ENCODE measurements at places on chromosomes 4 and X.

DNA sequence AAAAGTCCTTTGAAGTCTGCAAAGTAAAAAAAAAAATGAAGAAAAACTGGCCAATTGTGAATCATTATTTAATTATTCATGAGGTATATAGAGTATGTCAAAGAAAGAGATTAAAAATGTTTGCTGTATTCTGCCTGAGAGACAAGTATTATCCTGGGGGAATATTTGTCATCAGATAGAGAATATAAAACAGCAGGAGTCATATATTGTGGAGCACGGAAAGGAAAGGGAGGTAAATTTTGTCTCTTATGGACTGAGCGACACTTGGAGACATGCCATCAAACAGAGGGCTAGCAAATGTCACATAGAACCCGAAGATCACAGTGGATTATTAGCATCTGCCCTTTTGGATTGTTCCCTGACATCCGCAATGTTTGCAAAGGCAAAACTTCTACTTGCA is 39.2 kb upstream of the FAT1 start:
- DNase-seq = no peak

DNA sequence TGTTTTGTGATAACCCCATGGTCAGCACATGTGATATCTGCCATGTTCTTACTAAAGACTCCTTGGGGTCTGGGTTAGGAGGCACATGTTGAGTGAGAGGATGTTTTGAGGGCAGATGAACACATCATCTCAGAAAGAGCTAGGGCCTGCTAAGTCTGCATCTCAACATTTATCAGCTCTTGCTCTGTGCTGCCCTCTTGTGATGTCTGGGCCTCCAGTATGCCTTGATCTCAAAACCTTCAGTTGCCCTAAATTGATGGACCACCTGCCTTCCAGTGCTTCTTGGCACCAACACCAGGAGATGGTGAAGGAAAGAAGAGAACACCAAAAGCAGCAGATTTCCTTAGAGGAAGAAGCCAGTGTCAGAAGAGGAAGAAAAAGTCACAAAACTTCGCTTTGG is 22.5 kb downstream of the MID1 start:
- DNase-seq = no peak

- no peak for DNase-seq
These were observed 94.7 kb upstream of the NAP1L5 start for GRCh38 chr4:88792268-88792781.

- DNase-seq = no peak
These were observed 108.6 kb upstream of the NDST4 start for GRCh38 chr4:115222061-115222460.

- DNase-seq = no peak
These were observed 48.2 kb upstream of the GC start for GRCh38 chr4:71832049-71832448.

DNA sequence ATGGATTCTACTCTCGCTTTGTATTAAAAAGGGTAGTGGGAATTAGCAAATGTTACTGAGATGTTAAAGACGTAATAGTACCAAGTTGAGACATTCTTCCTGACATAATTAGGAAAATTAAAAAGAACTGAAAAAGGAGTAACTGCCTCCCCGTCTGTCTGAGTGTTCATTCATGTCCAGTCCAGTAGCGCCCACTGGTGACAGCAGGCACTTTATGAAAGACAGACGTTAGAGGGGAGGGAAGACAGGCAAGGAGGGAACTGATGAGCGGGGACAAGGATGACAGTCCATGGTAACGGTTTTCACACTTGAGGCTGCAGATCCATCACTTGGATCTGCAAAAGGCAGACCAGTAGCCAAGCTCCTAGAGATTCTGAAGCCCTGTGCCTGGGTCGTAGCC is 326.7 kb downstream of the STK32B start:
- no peak for DNase-seq

DNA sequence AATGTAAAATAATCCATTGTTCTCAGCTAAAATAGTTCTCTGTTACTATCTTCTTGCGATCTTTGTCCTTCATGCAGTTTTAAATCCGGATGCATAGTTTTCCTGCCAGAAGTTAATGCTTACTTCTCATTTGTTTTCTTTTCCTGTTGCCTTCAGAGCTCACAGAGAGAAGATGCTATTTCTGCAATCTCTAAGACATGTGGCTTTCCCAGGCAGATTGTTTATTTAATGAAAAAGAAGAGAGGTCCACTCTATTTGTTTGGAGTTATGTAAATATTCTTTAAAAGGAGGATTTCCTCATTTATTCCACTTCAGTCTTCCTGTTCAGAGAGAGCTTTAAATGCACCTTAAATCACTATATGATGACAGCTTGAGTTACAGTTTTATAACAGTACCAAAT is 39.3 kb upstream of the HPGD start:
- no peak for DNase-seq

- DNase-seq = peak; percentile 33
These were observed 739 bp downstream of the LARP1B start for GRCh38 chr4:128061566-128062536.

- no peak for DNase-seq
These were observed 433.0 kb downstream of the PCDH10 start for GRCh38 chr4:133581996-133582619.

- DNase-seq = no peak
These were observed 822.1 kb upstream of the GALNTL6 start for GRCh38 chr4:170990989-170991589.

GRCh38 chrX:13285693-13286092 is 34.2 kb downstream of the ATXN3L start:
- DNase-seq = no peak

- DNase-seq = no peak
These were observed 53.0 kb upstream of the NKX1-1 start for GRCh38 chr4:1459081-1459721.

DNA sequence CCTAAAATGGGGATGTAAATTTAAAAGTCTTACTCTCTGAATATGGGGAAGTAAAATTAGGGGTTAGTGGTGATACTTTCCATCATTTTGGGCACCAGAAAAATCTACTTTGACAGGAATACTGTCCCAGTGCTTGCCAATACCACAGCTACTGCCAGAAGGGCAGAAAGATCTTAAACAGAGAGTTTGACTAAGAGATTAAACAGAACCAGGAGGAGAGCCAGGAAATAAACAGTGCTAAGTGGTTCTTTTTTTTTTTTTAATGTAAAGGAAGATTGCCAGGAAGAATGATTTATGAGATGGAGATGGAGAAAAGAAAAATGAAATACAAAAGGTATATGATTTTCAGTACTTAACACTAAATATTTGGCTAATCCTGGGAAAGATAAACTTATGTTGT is 126.8 kb downstream of the RTL3 start:
- DNase-seq = no peak

DNA sequence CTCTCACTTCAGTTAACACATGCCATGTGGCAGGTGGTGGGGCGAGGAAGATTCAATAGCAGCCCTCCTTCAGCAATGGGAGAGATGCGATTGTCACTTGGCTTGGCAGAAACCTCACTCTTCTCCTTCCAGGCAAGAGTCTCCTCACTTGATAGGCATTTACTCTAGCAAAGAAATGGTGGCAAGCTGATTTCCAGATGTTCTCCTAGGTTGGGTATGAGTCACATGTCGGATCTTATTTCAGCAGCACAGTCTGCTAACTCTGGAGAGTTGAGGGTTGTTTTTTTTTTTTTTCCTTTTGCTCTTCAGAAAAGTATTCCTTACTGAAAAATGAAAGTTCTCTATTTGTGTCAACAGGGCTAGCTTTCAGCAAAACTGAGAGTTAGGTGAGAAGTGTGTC is 119.5 kb upstream of the CHRDL1 start:
- DNase-seq = no peak

All from stimulated activated CD4-positive, alpha-beta T cell treated with anti-CD3 and anti-CD28 coated beads, Interleukin-1b, Interleukin-23, amount 100 ng/mL, for 1 hour (primary cell).